ENCODE measurements at places on chromosomes 4 and X.

DNA sequence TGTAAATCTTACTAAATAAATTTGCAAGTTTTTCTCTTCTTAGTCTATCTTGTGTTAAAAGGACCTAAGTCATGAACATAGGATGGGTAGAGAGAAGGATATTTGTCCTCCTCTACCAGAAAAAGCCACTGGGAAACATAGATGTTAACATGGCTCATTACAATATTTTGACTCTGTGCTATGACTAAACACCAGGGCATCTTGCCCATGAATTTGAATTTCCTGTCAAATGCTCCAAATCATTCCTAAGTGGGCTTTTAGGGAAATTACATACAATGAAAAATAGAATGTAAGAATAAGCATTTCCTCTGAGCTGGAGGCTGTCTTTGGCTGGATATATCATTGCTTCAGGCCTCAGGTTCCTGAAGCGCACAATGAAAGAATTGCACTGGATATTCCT is 39.1 kb downstream of the ANOS1 start:
- no peak for DNase-seq

DNA sequence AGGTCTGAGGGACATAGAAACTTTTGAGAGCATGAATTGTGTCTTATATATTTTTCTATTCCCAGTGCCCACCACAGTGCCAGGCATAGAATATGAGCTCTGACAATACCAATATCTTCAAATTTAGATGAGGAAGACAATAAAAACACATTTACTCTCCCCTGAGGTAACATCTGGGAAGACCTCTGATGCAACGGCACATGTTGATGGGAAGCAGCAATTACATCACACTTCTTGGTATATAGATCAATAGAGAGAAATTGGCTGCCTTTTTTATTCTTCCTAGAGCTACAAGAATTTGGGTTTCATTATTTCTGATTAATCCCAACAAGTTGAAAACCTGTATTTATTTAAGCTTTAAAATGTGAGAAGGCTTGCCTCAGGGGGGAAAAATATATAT is 67.4 kb upstream of the SMAD1 start:
- no peak for DNase-seq

DNA sequence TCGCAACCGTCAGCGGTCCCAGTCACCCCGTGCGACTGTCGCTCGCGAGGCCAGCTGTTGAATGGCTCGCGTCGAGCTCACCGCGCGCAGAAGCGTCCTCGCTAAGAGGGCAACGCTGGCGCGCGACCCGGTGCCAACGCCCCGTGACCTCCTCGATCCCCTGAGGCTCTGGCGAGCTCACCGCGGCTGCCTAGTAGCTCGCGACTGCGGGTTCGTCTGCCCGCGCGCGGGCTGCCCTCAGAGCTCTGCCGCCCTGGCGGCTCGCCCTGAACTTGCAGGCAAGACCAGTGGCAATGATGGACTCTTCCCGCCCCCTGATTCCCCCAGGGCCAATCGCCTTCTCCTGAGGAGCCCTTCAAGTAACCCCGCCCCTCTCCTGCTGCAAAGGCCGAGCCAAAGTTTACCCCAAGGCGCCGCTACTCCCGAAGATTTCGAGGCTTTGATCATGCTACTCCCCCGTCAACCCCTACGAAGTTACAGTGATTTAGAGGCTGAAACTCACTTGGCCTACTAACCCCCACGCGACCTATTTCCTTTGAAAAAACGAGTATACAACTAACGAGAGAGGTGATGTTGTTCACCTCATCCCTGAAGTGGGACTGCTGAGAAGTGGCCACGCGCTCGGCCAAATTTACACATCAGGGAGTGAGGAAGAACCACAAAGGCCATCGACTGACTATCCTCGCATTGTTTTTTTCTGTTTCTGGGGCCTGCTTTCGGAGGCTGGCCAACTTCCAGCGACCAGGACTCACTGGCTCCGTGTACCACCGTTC is 37.5 kb downstream of the PGRMC1 start:
- peak; percentile 90 for DNase-seq

GRCh38 chr4:169099771-169100180 is 89.7 kb upstream of the CBR4 start:
- no peak for DNase-seq

DNA sequence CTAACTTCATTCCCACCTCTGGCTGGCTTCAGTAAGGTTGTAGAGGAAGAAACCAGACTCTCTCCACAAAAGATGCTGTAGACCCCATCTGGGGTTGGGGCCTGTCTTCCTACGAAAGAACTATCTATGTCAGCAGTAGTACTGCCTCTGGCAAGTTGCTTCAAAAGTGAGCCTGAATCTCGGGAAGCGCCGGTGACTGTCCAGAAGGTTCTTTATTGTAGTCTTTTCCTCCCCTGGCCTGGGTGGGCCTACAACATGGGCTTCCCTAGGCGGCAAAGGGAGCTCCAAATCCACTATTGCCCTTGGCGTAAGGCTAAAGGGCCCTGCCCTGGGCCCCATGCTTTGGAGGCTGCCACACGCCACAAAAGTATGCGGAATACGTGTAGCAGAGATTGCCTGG is 38.6 kb upstream of the NYX start:
- no peak for DNase-seq

GRCh38 chr4:36159208-36159607 is 85.1 kb downstream of the ARAP2 start:
- DNase-seq, result no peak

Measured in islet precursor cell (in vitro differentiated cells).